ENCODE measurements at places on chromosomes 3 and 15.

DNA sequence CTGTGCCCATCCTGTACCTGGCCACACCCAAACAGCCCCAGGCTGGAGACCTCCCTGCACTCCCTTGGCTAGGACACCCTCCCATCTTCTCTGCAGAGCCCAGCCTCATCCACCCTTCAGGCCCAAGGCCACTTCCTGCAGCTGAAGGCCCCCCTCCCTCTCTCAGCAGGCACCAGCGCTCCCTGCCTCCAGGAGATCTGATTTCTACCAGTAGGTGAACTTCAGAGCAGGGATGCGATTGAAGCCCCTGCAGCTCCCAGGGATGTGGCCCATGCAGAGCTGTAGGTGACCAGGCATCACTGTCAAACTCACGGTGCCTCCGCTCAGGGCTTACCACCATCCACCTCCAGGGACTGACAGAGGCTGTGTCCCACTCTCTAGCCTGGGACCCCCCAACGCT is 96.3 kb downstream of the NUP210 start:
- no peak for DNase-seq

DNA sequence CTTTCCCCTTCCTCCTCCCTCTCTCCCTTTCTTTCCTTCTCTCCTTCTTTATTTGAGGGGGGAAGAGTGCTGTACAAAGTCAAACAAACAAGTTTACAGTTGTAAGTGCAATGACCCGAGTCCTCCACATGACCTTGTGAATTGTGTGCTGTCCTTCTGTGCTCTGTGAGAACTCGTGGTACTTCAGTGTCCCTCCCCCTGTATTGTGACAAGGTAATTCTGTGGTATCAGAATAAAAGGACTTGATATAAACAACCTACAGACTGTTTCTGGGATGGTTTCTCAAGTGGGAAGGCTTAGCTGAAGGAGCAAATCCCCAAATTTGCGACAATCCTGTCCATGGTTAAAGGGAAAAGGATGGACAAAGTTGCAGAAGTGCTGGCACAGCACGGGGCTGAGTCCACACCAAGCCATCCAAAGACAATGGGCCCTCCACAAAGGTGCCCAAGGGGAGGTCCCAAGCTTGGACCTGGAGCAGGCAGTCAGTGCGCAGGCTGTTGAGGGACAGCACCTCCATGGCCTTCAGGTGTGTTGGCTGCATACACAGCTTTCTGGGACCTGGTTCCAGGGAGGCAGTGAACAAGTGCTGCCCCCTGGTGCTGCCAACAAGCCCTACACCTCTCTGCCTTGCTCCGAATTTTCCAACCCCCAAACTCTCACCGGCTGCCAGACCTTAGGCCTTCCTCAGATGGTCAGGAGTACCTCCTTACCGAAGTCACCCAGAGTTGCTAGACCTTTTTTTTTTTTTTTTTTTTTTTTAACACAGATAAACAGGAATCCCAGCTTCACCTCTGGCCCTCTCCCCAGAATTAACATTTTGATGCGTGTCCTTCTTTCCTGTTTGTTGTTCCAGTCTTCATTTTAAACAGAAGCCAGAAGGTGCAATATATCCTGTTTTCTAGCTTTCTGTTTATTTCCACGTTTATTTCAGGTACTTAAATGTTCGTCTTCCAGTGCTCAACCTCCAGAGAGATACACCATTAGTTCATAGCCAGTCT is 2.6 kb upstream of the APEH start:
- DNase-seq, result no peak

DNA sequence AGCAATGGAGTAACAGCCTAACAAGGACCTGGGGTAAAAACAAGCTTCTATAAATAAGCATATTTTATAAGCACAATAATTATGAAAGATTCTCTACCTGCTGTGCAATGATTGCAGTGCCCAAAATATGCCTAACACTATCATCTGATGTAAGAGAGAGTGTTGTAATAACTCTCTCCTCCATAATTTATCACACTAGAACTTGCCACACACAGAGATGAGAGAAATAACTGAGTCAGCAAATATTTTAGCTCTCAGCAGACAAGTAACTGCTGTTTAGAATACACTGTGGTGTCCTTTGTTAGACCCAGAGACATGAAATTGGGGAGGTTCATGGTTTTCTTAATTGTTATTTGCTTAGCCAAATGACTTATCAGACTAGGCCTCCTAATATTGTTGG is 105.3 kb upstream of the ACP3 start:
- DNase-seq, result no peak

GRCh38 chr3:47870702-47871260 is 67.8 kb downstream of the DHX30 start:
- no peak for DNase-seq

DNA sequence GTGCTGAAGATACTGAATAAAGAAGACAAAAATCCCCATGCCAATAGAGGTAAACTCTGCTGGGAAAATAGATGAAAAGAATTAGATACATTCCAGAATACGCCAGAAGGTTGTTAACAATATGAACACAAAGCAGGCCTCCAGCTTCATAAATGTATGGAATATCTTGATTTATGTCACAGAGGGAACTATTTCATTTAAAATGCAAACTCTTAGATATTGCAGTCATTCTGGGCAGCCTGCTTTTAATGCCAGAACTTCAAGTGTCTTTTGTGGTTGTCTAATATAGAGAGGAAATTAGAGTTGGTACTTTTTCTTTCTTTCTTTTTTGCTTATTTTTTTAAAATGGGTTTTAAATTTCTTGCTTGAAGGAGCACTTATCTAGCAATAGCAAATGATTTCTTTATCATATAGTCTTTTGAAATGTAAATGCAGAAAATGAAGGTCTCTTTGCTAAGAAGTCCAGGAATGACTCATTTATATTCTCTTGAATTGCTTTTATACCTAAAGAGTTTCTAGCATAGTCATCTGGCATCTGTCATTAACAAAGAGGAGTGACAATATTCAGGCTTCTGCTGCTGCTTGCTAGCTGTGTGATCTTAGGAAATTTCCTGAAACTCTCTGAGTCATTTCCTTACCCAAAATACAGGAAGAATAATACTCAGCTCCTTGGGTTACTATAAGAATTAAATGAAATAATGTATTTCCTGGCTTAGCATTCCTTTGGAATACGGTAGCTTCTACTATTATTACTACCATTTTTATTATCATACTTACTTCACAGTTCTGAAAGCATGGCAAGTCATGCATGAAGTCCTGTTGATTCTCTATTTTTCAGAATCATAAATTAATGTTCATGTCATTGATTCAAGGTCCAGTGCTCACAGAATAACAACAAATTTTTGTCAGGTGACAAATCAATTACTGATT is 527.6 kb downstream of the DIPK2A start:
- no peak for DNase-seq

- DNase-seq, result peak; percentile 34
Measured at GRCh38 chr3:172675441-172676193, 35.2 kb downstream of the NCEH1 start.

GRCh38 chr15:43483297-43484128 is 9.4 kb downstream of the TP53BP1 start:
- no peak for DNase-seq

DNA sequence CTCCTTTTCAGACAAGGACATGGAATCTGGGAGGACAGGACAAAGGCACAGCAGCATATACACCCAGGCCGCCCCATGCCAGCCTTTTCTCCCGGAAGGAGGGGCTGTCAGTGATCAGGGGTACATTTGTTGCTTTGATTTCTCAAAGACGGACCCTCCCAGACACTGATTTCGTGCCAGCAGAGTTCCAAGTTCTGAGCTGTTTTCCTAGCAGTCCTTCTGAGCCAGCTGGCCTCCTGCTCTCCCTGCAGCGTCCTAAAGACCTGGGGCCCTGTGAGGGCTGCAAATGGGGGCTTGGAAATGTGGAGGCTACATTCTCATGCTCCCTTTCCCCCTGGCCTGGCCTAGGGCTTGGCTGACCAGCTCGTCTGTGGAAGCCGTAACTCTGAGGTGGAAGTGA is 22.3 kb downstream of the CTSH start:
- no peak for DNase-seq

DNA sequence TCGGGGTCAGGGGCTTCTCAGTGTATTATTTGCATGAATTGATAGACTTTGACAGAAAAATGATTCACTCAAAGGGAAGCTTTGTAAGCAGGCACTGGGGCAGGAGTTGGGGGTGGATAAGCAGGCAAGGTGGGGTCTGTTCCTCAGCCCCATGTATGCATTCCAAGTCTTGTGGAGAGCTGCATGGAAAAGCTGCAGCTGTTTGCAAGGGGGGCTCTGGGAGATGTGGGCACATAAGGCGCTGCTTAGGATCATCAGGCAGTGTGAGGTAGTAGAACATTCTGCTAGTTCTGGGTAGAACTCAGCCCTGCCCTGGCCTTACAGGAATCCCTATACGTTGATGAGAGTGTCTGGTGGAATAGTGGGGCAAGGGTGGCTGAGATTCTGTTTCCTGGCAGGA is 154.2 kb upstream of the LRIG1 start:
- DNase-seq, result no peak

- no peak for DNase-seq
Measured at GRCh38 chr3:64595253-64595694, 92.5 kb downstream of the ADAMTS9 start.

- DNase-seq, result peak; percentile 48
Measured at GRCh38 chr3:43994657-43995546, 246.8 kb upstream of the TOPAZ1 start.
